ENCODE measurements at places on chromosomes 4 and X. TPM values are rescaled to one million over a fixed set of nuclear protein-coding genes. Genes with fewer than 3 reads are reported as not detected.

GPM6B gene
- not detected for total RNA-seq

SPANXA2 gene
- not detected for total RNA-seq

IRAK1 gene
- total RNA-seq, result 109 TPM

CSAG1 gene
- not detected for total RNA-seq

CDS1 gene
- 0.05 TPM for total RNA-seq

H2BW2 gene
- not detected for total RNA-seq

MMRN1 gene
- total RNA-seq, result 0.42 TPM

DOK7 gene
- total RNA-seq, result 0.32 TPM

MYOZ2 gene
- total RNA-seq, result not detected

CCDC158 gene
- under 0.01 TPM for total RNA-seq

DMRTC1 gene
- total RNA-seq, result not detected

ALAS2 gene
- not detected for total RNA-seq

OPHN1 gene
- 13.1 TPM for total RNA-seq

MAOB gene
- not detected for total RNA-seq

SUPT20HL1 gene
- under 0.01 TPM for total RNA-seq

PCDH11X gene
- not detected for total RNA-seq

SORCS2 gene
- 3.3 TPM for total RNA-seq

MAP7D2 gene
- total RNA-seq, result under 0.01 TPM

RAB41 gene
- total RNA-seq, result not detected

SLC2A9 gene
- total RNA-seq, result 2.7 TPM

SPP1 gene
- 3.3 TPM for total RNA-seq

HERC5 gene
- total RNA-seq, result 0.69 TPM

MGAT4D gene
- not detected for total RNA-seq

PCDH10 gene
- 73.0 TPM for total RNA-seq

SSX1 gene
- total RNA-seq, result not detected

DRP2 gene
- 2.6 TPM for total RNA-seq

CDKN2AIP gene
- 14.3 TPM for total RNA-seq

SAT1 gene
- 131 TPM for total RNA-seq

CYTL1 gene
- total RNA-seq, result 1.5 TPM

SLC49A3 gene
- 1.4 TPM for total RNA-seq

APLN gene
- total RNA-seq, result 1.2 TPM

TMEM144 gene
- total RNA-seq, result 9.8 TPM

GPRASP2 gene
- total RNA-seq, result 20.1 TPM

MAP9 gene
- 20.0 TPM for total RNA-seq

DDIT4L gene
- 2.7 TPM for total RNA-seq

PDZD4 gene
- under 0.01 TPM for total RNA-seq

RRH gene
- not detected for total RNA-seq

GLUD2 gene
- 0.92 TPM for total RNA-seq

ADH1B gene
- total RNA-seq, result 0.09 TPM

NLRP2B gene
- total RNA-seq, result not detected

KLF3 gene
- 17.8 TPM for total RNA-seq

CENPVL1 gene
- total RNA-seq, result not detected

CT45A3 gene
- not detected for total RNA-seq

CENPVL3 gene
- total RNA-seq, result not detected

CXXC4 gene
- 0.30 TPM for total RNA-seq
